HepG2 (cell line): ENCODE measurements at places on chromosomes 2 and 18. TPM values are rescaled to one million over a fixed set of nuclear protein-coding genes. Genes with fewer than 3 reads are reported as not detected.
A peak's percentile ranks its signal among the peaks of the same experiment; 100 is the strongest.

- no peaks in the 10 kb centered on the region for H3K36me3 ChIP-seq
- peaks cover 36% of the 10 kb centered on the region for H3K4me1 ChIP-seq
- no peak overlapping the region for H3K27ac ChIP-seq
- H3K4me3 ChIP-seq, result no peak overlapping the region
- no peak for DNase-seq
Measured at GRCh38 chr2:177767768-177768167, 304.8 kb downstream of the PDE11A start.

GRCh38 chr2:181239201-181239799 lies 217.9 kb upstream of the ITGA4 start:
- peak; percentile 13 for DNase-seq
- no peaks in the 10 kb centered on the region for H3K27me3 ChIP-seq
- H3K36me3 ChIP-seq, result no peaks in the 10 kb centered on the region
- H3K4me1 ChIP-seq, result no peaks in the 10 kb centered on the region
- H3K27ac ChIP-seq, result no peak overlapping the region

GRCh38 chr2:18664421-18664820 lies 75.1 kb upstream of the NT5C1B start:
- no peaks in the 10 kb centered on the region for H3K4me1 ChIP-seq
- no peak overlapping the region for H3K4me3 ChIP-seq
- H3K27ac ChIP-seq, result no peak overlapping the region
- no peak for DNase-seq

DNA sequence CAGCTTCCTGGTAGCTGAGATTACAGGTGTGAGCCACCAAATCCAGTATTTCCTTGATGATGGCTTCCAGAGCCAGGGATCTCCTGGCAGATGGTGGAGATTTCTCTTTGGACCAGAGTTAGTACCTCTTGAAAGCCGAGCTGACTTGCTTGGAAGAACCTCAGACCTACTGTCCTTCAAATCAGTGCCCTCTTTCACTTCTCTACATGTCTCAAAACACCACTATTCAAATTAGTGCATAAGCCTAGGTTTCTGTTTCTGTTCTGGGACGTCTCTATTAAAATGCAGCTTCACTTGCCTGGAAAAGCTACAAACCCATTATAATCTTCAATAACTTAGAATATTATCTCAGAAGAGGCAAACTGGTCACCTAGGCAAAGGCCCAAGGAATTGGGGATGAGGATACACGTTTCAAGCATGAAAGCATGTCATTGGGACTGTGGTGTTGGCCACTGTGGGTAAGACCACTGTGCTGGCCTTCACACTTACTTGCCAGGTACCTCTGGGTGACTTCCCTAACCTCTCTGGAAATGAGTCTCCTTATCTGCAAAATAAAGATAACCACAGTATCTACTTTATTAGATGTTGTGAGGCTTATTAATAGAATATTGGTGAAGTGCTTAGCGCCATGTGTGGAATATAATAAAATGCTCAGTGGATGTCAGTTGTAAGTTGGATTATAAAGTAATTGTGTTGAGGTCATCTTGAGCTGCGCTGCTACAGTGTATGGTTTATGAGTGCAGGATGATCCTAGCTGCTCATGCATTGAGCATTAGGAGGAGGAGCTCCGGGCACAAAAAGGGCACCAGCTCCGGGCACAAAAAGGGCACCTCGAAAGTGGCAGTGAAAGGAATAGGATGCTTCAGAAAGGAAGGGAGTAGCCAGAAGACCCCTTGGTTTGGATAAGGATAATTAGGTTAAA lies 84.5 kb downstream of the DOCK10 start:
- DNase-seq, result no peak
- H3K4me1 ChIP-seq, result no peaks in the 10 kb centered on the region
- no peak overlapping the region for H3K4me3 ChIP-seq

DNA sequence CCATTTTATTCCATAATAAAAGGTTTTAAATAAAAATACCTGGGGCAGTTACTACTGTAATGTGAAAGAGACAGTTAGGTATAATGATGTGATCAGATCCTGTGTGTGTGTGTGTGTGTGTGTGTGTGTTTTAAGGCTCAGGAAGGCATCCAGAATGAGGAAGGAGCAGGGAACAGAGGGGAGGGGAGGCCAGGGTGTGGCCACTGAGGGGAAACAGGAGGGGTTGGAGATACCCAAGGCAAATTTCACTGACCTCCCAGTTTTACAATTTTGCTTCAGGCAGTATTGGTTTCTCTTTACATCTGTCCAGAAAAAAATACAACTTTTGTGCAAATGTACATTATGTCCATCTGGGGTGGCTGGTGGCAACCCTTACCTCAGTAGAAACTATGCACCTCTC lies 163.5 kb upstream of the FBXO11 start:
- H3K4me1 ChIP-seq, result no peaks in the 10 kb centered on the region
- DNase-seq, result no peak

Gene B3GNT7
- 0.04 and 0.12 TPM in 2 replicates for polyA plus RNA-seq

DNA sequence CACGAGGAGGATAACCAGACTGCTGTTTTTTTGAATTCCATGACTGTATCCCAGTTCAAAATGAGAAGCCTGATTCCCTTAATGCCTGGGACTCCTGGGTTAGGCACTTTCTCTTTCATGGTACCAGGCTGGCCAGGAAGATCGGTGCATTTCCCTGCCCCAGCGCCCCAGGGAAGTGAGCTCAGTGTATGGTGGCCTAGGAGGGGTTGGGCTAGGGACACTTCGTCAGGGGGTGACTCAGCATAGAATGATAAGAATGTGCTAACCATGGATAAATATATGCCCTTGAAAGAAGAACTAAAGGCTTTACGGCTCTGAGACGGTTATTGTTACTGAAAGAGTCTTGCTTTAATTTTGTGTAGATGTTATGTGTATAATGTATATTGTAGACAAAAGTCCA lies 27.5 kb upstream of the FAM237A start:
- no peaks in the 10 kb centered on the region for H3K36me3 ChIP-seq
- no peak overlapping the region for H3K4me3 ChIP-seq
- DNase-seq, result no peak
- H3K27ac ChIP-seq, result no peak overlapping the region

Gene DNER
- not detected in 2 replicates for polyA plus RNA-seq

Gene CFC1
- not detected in 2 replicates for polyA plus RNA-seq

DNA sequence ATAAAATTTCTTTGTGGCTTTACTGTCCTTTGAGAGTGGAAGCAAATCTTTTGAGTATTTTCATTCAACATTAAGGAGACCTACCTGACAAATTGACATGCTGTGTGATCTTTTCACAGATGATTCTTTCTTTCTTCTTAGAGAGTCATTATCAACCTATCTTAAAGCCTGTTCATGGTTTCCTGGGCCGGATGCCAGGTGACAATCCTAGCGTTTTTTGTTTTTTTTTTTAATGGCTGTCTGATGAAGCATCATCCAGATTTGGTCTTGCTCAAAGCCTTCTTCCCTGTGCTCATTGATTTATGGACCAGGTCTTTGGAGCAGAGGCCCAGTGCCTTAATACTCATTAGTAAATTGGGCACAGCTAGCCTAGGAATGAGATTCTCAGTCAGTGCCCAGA lies 9.8 kb upstream of the MGAT5 start:
- no peaks in the 10 kb centered on the region for H3K36me3 ChIP-seq
- H3K27ac ChIP-seq, result no peak overlapping the region
- H3K27me3 ChIP-seq, result no peaks in the 10 kb centered on the region
- DNase-seq, result no peak

DNA sequence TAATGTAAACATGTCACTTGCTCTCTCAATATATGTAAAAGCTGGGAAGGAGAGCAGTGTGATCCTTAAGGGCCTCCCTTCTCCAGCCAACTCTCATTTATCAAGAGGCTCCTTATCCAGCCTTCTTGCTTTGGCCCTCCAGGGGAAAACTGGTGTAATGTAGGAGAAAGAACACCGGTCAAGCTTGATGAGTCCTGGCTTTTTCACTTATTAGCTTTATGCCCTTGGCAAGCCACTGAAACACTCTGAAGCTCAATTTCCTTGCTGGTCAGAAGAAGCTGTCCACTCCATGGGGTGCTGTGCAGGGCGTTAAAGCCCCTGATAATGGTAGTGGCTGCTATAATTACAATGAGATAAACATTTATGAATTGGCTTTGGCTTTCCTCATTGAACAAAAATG lies 251.2 kb upstream of the RBBP8 start:
- no peak overlapping the region for H3K4me3 ChIP-seq
- H3K36me3 ChIP-seq, result no peaks in the 10 kb centered on the region
- H3K27me3 ChIP-seq, result no peaks in the 10 kb centered on the region
- no peak overlapping the region for H3K27ac ChIP-seq
